Activated CD4-positive, alpha-beta T cell treated with anti-CD3 and anti-CD28 coated beads, Interleukin-2, Interleukin-4, amounts not matched to agents 100 ng/mL and 50 ng/mL, durations not matched to agents 16 hours and 8 hours (primary cell): ENCODE measurements at places on chromosomes 7 and 10.

DNA sequence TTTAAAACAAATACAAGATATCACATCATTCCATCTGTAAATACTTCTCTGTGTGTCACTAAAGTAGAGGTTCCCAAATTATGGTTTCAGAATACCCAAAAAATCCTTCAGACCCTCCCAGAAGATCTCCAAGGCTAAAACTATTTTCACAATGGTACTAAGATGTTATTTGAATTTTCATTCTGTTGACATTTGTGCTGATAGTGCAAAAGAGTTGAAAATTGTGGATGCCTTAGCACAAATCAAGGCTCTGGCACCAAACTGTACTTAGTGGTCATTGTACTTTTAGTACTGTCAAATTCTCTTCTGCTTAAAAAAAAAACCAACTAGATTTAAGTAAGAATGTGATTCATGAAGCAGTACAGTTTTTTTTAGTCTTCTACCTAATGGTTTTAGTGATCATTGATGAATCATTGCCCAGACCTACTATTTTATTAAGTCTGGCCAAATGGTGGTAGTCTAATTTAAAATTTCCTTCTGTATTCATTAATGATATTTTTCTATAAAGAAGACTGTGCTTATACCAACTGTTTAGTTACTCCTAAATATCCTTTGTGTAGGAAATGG lies 50.5 kb downstream of the TPST1 start:
- no peak for DNase-seq

DNA sequence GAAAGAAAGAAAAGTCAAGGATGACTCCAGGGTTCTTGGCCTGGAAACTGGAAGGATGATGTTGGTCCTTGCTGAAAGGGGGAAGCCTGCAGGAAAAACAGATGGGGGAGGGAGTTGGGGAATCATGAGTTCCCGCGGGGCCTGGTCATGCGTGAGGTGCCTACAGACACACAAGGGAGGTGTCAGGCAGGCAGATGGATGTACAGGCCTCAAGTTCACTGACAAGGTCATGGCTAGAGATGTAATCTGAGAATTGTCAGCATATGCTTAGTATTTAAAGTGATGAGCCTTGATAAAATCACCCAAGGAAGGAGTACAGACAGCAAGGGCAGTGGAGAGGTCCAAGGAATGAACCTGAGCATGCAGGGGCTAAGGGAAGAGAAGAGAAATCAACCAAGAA lies 46.8 kb downstream of the DLG5 start:
- DNase-seq, result no peak

GRCh38 chr7:20932785-20933527 lies 146.3 kb upstream of the SP8 start:
- no peak for DNase-seq

DNA sequence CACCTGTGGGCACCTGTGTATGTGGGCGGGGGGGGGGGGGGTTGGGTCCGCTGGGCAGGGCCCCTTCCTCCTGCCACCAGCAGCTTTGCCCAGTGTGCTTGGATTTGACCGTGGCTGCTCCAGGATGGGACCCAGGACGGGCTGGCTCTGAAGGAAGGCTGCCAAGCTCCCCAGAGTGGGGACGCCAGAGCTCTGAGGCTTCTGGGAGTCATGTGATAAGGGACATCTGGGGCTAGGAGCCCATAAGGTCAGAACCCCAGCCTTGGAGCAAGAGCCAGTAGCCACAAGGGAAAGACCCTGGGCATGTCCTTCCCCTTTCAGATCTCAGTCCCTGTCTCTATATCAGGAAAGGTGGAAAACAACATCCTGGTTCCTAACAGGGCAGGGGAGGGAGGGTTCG lies 21.8 kb upstream of the AMZ1 start:
- no peak for DNase-seq

GRCh38 chr10:75121322-75121721 lies 9.9 kb downstream of the SAMD8 start:
- no peak for DNase-seq
